DND-41 (cell line): ENCODE measurements at places on chromosomes 6 and 20.

- DNase-seq = no peak
Measured at GRCh38 chr6:67210450-67210849, 1424.6 kb upstream of the ADGRB3 start.

DNA sequence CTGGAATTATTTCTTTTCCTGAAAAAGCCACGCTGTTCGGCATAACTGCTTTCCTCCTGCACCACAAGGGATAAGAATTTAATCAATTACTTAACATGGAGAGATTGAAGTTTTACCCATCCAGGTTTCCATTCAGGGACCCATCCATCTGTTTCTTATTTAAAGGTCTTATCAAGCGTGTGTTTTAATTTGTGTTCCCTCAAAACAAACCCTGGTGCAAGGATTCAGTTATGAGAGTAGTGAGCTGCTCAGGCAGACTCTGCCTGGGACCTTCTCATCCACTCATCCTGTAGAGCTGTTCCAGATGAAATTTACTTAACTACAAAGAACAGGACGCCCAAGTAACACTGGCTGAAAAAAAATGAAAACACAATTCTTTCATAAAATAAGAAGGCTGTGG lies 97.8 kb downstream of the BANF2 start:
- DNase-seq = no peak

DNA sequence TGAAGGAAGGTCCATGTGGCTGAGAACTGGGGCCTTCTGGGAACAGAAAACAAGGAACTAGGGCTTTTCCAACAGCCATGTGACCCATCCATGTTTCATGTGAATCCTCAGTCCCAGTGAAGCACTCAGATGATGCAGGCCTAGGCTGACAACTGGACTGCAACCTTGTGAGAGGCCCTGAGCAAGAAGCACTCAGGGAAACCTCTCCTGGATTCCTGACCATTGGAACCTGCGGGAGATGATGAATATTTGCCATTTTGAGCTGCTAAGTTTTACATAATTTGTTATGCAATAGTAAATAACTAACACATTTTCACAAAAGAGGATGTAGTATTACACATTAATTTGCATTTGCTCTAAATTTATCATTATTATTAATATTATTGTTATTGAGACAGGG lies 38.4 kb upstream of the HLA-G start:
- no peak for DNase-seq

DNA sequence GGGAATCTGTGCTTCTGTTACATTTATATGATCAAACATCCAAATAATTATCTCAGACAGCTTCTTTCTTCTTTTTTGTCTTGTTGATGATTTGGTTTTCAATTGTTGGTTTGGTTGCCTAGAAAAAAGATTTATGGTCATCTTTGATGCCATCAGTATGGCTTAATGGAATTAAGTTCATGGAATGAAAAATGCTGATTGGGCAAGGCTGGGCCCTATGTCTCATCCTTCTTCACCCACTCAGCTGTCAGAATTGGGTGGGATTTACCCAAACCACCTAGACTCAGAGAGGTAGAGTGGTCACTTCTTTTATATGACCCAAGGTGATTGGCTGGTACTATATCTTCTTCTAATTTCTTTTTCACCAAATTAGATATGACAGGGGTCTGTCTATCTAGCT lies 258.3 kb downstream of the DOK5 start:
- DNase-seq = no peak

GRCh38 chr20:20462185-20462584 lies 94.3 kb downstream of the INSM1 start:
- DNase-seq = no peak

- DNase-seq = no peak
Measured at GRCh38 chr20:58880441-58880840, 27.9 kb downstream of the GNAS start.

DNA sequence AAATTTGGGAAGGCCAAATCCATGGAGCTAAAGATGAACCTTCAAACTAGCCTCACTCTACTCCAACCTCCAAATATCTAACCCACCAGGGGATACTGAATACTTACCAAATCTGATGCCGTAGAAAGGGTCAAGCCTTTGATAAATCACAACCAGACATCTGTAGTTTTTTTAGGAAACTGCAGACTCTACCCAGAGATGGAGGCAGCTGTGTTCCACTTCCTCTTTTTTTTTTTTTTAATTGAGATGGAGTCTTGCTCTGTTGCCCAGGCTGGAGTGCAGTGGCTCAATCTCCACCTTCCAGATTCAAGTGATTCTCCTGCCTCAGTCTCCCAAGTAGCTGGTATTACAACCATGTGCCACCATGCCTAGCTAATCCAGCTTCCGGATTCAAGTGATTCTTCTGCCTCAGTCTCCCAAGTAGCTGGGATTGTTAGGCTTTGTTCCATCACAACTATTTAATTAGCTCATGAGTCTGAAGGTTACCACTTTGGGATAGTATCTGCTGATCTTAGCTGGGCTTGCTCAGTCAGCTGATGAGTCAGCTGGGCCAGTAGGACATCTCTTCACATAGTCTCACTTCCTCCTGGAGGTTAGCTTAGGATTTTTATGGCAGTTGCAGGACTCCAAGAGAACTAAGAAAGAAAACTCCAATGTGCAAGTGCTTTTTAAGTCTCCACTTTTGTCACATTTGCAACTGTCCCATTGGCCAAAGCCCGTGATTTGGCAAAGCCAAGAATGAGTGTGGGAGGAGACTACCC lies 13.3 kb downstream of the FRK start:
- no peak for DNase-seq

- no peak for DNase-seq
Measured at GRCh38 chr20:23774081-23774480, 23.3 kb upstream of the CST1 start.

- no peak for DNase-seq
Measured at GRCh38 chr20:53617791-53618489, 24.3 kb upstream of the ZNF217 start.

DNA sequence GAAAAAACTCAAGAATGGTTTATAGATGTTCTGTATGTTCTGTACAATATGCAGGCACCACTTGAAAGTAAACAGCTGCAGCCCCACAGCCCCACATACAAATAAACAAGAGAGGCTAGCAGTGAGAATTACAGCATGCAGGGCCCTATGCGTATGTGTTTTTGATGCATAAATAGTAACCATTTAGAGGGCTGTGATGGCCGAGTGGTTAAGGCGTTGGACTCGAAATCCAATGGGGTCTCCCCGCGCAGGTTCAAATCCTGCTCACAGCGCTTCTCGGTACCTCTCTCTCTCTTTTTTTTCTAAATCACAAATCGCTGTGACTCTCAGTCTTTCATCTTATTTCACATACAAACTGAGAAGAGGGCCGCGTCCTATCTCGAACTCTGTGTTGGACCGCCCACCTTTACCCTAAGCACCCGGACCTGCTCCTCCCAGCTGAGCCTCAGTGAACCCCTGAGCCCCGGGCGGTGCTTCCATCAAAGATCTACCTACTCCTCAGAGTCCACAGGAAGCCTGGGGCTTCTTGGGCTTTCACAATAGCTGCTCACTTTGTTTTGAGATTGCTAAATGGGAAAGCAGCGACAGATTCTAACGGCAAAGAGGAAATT lies 37.7 kb upstream of the PRSS16 start:
- DNase-seq = no peak

GRCh38 chr6:164693944-164694343 lies 615.5 kb downstream of the C6orf118 start:
- DNase-seq = no peak
